ENCODE measurements at places on chromosomes 13 and 19. TPM values are rescaled to one million over a fixed set of nuclear protein-coding genes. Genes with fewer than 3 reads are reported as not detected.

The SPACA6 gene
- 2.5 TPM for total RNA-seq

The LILRB1 gene
- 5.1 TPM for total RNA-seq

DNA sequence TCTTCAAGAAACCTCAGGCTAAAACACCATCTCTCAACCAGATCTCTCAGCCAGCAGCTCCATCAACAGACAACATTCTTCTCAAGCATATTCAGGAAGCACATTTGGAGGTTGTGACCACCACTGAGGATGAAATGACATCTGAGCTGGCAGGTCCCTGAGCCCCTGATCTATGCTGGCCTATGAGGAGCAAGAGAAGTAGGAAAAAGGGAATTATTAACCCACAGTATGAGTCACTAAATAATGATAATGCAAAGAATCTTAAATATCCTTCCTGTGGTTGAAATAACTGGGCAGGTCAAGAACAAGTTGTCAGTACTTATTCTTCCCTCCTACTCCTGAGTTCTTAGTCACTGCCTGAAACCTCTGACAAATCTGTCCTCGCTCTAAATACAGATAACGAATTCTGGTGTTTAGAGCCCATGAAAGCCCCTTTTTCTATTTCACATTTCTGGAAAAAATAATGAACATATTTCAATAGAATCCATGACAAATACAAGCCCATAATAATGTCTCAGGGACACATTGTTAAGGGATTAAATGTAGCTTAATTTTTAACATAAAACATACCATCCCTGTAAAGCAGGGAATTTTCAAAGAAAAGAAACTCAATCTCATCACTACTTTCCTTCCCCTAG lies 225.8 kb upstream of the IRS2 start:
- no peaks in the 10 kb centered on the region for H3K36me3 ChIP-seq
- peaks cover 5% of the 10 kb centered on the region for H3K4me1 ChIP-seq
- H3K4me3 ChIP-seq: no peak overlapping the region
- no peak overlapping the region for H3K27ac ChIP-seq

DNA sequence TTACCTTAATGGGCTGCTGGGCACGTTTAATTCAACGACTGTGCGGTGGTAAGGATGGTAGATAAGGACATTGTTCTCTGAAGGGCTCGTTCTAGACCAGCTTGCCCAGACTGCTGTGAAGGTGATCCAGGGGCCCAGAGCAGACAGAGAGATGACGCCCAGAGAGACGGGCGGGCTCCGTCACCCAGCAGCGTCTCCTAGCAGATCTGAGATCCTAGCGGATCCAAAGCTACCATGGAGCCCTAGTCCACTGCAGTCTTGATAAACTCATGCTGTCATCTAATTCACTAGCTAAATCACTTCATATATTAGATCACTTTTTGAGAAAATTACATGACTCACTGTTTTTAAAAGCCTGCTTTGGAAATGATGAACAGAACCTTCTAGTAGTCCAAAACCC lies 21.5 kb downstream of the COL4A2 start:
- no peaks in the 10 kb centered on the region for H3K36me3 ChIP-seq
- DNase-seq: no peak
- H3K27me3 ChIP-seq: no peaks in the 10 kb centered on the region
- H3K27ac ChIP-seq: no peak overlapping the region
- H3K4me3 ChIP-seq: no peak overlapping the region

- H3K27ac ChIP-seq: no peak overlapping the region
- DNase-seq: no peak
- no peak overlapping the region for H3K4me3 ChIP-seq
- no peaks in the 10 kb centered on the region for H3K27me3 ChIP-seq
- peaks cover 2% of the 10 kb centered on the region for H3K4me1 ChIP-seq
Observed at GRCh38 chr13:100443998-100444328, 144.6 kb downstream of the GGACT start.

- no peak overlapping the region for H3K27ac ChIP-seq
- DNase-seq: no peak
- no peaks in the 10 kb centered on the region for H3K36me3 ChIP-seq
- no peak overlapping the region for H3K4me3 ChIP-seq
- no peaks in the 10 kb centered on the region for H3K4me1 ChIP-seq
- H3K27me3 ChIP-seq: no peaks in the 10 kb centered on the region
Observed at GRCh38 chr13:44609137-44609536, 33.0 kb upstream of the TSC22D1 start.

- H3K27ac ChIP-seq: no peak overlapping the region
- H3K4me1 ChIP-seq: no peaks in the 10 kb centered on the region
- H3K27me3 ChIP-seq: no peaks in the 10 kb centered on the region
- no peak for DNase-seq
- no peak overlapping the region for H3K4me3 ChIP-seq
Observed at GRCh38 chr19:8080832-8081231, 28.3 kb downstream of the CCL25 start.

- H3K27ac ChIP-seq: no peak overlapping the region
- no peaks in the 10 kb centered on the region for H3K36me3 ChIP-seq
- H3K4me1 ChIP-seq: no peaks in the 10 kb centered on the region
- H3K27me3 ChIP-seq: peaks cover 3% of the 10 kb centered on the region
- DNase-seq: no peak
Observed at GRCh38 chr13:76229281-76229680, 593.2 kb downstream of the LMO7 start.

All from liver (tissue), 10 donors.